Ascending aorta (tissue), 2 donors: ENCODE measurements at places on chromosomes 2 and 18.

DNA sequence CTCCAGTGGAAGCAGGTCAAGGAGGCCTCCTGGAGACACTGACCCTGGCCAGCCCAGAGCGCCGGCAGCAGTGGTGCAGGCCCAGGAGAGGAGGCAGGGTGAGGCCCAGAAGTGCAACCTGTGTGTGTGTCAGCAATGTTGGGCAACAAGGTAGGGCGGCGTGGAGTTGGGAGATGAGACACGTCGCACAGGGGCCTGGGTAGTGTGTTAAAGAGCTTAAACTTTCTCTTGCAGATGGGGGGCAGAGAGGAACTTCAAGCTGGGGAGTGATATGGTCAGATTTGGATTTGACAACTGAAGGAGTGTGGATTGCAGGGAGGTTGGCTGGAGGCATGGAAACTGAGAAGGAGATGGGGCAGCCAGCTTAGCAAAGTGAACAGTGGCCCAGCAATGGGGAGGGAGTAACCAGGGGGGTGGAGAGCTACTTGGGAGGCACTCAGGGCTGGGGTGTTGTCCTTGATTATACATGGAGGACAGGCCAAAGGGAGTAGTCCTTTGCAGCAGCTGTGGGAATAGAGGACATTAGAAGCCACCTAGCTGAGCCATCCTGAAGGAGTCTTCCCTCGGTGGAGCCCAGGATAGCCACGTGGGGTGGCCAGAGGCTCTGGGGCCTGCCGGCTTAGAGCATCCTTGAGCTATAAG lies 278.6 kb upstream of the HS6ST1 start:
- peak; percentile 30 for DNase-seq

DNA sequence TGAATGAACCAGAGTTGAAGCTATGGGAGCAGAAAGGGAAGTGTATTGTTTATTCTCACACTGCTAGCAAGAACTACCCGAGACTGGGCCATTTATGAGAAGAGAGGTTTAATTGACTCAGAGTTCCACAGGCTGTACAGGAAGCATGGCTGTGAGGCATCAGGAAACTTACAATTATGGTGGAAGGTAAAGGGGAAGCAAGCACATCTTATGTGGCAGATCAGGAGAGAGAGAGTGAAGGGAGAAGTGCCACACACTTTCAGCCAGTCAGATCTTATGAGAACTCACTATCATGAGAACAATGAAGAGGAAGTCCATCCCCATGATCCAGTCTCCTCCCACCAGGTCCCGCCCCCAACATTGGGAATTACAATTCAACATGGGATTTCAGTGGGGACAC lies 383.2 kb upstream of the SLC14A2 start:
- DNase-seq, result no peak

GRCh38 chr2:54967269-54967668 lies 83.0 kb downstream of the RTN4 start:
- DNase-seq, result no peak

- no peak for DNase-seq
Measured at GRCh38 chr2:10002109-10002508, 41.2 kb upstream of the KLF11 start.
